CD8-positive, alpha-beta memory T cell (primary cell): ENCODE measurements at places on chromosomes 5 and 9. TPM values are rescaled to one million over a fixed set of nuclear protein-coding genes. Genes with fewer than 3 reads are reported as not detected.

SPATA31A7 gene
- not detected for polyA plus RNA-seq

- no peak for DNase-seq
Observed at GRCh38 chr9:86965636-86966395, 18.5 kb upstream of the GAS1 start.

- no peak for DNase-seq
Observed at GRCh38 chr9:70830618-70831017, 290.8 kb downstream of the TRPM3 start.

GRCh38 chr5:127418367-127418766 is 99.1 kb upstream of the PRRC1 start:
- no peak for DNase-seq

TAF11L5 gene
- not detected for polyA plus RNA-seq

DNA sequence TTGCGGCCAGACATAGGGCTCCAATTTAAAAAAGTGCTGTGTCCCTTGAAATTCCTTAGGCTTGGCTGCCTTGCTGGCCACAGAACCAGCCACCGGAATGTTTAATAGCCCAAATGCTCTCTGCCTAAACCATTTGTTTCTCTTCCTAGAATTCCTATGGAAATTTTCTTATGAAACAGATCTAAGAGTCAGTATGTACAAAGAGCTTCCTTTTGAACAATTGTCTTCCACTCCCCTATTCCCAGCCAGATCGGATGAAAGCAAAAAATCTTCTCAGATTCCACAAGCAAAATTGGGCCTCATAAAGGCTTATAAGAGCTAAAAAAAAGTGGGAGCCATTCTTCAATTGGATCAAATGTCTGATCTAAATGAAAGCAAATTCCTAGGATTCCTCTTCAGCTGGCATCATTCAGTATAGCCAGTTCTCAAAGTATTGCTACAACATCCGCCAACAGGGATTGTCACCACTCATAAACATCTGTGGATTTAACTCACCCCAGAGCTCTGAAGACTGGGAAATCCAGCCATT is 104.3 kb downstream of the CEMIP2 start:
- no peak for DNase-seq

DNA sequence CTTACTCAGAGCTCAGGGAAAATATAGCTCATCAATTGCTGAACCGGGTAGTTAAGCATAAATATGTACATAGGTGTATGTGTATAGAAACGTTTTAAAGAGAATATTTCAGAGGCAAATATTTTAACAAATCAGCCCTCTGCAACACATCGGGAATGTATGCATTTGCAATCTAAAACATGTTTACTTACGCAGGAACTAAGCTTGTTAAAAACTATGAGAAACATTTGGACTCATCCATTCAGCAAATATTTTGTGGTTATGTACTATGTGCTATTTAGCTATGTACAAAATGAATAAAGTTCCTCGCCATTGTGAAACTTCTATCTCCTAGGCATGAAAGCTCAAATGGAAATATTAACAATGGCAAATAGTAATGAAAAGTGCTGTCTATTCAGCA is 469.9 kb downstream of the ARHGEF28 start:
- no peak for DNase-seq

DNA sequence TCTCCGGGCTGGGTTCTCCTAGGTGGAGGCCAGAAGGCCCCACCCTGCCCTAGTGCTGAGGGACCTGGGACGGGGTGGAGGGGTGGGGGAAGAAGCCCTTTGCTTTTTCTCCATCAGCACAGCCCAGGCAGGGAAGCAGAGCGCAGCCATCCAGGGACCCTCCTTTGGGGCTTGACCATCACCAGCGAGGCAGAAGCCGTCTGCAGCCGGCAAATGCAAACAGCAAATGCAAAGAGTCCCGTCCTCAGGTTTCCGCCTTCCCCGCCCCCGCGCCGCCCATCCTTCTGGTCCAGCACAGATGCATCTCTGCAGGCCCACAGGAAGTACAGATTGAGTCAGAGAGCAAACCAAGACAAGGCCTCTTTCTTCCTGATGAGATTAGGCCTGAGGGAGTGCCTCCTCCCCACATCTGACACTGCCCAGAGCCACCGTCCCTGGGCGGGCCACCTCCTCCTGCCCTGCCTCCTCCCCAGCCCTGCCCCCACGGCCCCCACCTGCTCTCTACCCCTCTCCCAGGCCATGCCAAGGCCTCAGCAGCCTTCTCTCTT is 23.4 kb downstream of the CORO2A start:
- no peak for DNase-seq

DNA sequence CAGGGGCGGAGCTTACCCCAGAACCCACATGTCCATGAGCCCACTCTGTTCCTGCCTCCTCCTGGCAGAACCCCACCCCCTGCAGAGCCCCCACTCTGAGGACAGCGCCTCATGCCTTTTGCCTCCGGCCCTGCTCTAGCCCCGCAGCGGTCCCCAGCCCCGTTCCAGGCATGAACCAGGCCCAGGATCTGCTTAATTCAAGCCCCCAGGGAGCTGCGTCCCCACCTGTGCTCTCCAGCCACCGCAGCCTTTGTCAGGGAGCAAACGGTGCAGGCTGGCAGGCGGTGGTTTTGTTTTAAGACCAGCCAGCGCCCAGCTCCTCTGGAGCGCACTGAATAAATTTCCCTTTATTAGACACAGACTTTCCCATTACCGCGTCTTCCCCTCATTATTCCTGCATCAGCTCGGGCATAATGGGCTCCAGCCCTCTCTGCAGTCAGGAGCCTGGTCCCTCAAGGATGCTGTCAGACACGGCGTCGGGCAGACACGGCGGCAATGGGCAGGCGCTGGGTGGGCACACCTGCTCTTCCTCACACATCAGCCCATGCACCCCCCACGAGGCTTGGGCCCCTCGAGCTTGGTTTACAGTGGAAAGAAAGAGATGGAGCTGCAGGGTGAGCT is 137.6 kb downstream of the OLFM1 start:
- no peak for DNase-seq

DNA sequence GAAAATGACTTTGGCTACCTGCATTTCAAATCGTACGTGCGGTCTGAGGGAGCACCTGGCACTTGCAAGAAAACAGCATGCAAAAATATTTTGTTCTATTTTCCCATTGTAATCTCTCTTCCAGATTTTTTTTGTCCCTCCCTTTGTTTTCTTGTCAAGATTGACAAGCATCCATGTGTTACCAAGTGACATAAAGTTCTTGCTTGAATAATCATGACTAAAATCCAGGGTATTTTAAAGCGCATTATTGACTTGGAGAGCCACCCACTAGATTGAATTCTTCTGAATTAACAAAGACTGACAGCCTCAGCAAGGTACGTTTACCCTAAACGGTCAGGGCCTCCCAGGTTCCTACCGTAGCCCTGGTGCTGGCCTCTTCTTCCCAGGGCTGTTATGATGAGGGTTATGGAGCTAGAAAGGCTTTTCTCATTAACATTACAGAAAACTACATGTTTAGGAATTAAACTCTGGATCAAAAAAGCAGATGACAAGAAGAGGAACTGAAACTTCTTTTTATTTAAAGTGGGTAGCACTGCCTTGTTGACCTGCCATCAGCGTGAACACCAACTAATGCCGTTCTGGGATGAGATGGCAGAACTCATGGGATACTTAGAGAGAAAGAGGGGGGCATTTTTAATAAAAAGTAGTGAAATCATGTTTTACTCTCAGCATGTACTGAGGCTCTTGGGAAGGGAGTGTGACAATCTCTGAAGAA is 297.0 kb downstream of the EFNA5 start:
- DNase-seq = no peak

DNA sequence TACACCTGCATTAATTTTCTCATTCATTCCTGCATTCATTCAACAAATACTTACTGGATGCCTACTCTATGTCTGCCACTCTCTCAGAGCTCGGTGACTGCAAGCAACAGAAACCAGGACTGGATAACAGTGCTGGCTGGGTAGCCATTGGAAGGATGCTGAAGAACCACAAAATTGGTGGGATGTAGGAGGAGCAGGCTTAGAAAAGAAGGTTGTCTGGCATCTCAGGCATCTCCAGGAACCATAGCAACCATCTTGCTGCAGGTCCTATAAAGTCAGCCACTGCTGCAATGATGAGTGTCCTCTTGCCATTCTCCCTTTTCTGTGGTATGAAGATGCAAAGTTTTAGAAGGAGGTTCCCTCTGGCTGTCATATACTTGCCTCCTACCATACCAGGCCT is 168.6 kb downstream of the FGF18 start:
- DNase-seq = no peak

SPATA31D4 gene
- not detected for polyA plus RNA-seq

TSSK1B gene
- polyA plus RNA-seq = not detected

SLC6A19 gene
- polyA plus RNA-seq = not detected

DNA sequence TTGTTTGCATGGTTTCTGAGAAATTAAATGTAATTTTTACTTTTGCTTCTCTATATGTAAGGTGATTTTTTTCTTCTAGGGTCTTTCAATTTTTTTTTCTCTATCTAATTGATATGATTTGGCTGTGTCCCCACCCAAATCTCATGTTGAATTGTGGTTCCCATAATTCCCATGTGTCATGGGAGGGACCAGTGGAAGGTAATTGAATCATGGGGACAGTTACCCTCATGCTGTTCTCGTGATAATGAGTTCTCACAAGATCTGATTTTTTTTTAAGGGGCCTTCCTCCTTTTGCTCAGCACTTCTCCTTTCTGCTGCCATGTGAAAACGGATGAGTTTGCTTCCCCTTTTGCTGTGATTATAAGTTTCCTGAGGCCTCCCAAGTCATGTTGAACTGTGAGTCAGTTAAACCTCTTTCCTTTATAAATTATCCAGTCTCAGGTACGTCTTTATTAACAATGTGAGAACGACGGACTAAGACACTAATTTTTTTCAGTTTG is 150.8 kb downstream of the MTRR start:
- DNase-seq = no peak

DNA sequence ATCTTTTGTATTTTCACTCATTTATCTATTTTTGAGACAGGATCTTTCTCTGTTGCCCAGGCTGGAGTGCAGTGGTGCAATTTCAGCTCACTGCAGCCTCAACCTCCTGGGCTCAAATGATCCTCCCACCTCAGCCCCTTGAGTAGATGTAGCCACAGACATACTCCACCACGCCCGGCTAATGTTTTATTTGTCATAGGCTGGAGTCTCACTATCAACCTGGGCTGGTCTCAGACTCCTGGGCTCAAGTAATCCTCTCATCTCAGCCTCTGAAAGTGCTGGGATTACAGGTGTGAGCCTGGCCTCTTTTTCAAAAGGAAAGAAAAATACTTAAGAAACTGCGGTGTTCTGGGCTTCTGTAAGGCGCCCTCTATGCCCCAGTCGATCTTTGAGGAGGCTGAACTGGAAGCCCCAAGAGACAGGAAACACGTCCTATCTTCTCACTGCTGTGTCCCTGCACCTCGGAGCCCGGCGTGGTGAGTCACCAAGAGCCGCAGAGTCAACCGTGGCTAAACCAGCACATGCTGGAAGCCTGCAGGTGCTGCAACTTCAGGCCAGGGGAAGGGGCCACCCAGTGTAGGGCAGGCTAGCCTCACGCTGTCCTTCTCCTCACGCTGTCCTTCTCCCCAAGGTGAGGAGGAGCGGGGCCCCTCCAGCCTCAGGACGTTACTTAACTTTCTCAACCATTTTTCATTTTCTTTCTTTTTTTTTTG is 15.2 kb upstream of the LHX3 start:
- DNase-seq = no peak

TRIM36 gene
- not detected for polyA plus RNA-seq
